ENCODE measurements at places on chromosomes 2 and 18.

DNA sequence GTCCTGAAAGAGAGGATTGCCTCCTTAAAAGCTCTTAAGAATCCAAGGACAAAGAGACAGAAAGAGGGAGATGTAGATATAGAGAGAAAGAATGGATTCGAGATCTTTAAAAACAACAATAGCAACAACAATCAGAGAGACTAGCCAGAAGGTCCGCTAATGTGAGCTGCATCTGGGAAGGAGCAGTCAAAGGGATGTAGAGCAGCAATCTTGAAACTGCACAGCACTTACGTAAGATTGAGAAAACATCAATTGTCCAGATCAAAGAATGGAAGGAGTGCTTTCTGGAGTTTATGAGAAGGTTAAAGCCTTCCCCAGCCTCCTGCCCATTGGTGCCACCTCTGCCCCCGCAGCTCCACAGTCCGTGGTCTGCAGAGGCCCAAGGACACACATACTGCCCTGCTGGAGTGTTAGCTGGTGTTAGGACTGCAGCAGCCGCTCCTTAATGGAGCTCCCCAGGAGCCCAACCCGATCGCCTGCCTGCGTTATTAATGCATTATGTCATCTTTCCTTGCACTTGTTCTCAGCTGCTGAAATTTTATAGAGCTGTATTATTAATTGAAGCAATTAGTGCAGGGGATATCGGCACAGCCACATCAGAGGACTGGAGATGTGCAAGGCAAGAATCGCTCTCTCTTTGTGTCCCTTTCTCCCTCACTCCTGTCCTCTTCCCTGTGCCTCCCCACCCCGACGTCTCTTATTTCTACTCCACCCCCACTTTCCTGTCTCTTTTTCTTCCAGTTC, 94.2 kb upstream of the STPG4 start:
- peak; percentile 20 for DNase-seq

DNA sequence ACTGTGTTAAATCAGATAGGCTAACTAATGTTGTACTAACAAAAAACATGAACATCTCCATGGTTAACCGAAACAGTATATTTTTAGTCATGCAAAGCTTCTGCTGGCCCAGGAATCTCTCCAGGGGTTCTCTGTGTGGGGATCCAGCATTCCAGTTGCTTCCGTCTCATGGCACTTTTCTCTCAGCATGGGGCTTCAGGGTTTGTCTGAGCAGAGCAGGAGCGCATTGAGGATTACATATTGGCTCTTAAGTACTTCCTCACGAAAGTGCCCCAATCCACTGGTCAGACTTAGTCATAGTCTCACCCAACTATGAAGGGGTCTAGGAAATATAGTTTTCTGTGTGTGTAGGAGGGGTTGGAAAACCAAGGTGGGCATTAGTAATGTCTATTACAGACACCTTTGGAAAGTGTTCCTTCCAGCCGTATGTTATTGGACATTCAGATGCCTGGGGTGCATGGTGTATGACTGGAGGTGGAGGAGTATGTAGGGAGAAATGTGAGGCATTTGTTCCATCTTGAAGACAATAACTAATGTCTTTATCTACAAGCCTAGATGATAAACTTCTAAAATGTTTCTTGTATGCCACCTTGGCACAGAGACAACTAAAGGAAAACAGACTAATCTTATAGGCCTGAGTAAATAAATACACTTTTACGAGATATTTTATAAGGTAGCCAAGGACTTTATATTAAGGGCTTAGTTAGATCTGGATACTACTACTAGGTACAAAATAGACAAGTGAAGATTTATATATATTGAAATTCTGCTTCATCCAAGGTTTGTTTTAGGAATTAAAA, 123.8 kb upstream of the ZEB2 start:
- DNase-seq: no peak

DNA sequence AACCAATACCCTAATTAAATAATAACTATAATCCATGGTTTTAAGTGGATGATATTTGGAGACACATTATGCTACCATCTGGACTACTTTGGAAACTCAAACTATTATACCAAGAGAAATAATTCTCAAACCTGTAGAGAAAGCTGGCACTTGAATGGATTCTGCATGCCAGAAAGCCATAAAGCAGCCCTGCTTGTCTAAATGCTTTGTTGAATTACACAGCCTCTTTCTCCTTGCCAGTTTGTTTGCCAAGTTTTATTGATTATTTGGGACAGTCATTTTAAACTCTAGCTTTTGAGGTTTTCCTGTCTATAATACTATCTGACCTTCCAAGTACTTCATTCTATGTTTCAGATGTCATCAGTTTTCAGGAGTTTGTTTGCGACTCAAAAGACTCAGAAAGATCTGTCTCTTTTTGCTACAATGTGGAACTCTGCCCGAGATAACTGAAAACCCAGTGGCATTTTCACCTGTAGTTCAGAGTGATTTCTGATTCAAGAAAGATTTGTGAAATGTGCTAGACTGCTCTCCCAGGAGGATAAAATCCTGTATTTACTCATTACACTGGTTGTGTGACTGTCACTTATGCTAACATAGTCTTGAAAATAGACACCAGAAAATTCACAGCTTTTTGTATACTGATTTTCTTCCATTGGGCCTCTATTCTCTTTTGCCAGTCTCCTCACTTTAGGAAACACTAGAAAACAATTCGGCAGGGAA, 29.2 kb upstream of the MBOAT2 start:
- peak; percentile 31 for DNase-seq

DNA sequence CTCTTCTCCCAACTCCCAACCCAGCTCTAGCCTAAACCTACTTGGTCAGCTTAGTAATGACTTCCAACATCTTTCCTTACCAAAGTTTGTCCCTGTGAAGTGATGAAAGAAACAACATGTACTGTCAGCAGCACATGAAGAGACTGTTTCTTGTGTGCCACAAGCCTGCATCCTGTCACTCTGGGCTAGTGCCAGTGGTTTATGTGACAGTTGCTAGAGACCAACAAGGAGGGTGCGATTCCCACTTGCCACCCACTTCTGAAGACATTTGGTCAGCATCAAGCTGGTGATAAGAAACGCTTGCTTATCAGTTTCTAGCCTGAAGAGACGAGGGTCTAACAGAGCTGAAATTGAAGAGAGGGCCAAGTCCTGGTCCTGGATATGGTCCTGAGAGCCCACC, 132.6 kb downstream of the COL4A4 start:
- DNase-seq: no peak

GRCh38 chr2:159890551-159891266, 92.7 kb upstream of the CD302 start:
- no peak for DNase-seq

DNA sequence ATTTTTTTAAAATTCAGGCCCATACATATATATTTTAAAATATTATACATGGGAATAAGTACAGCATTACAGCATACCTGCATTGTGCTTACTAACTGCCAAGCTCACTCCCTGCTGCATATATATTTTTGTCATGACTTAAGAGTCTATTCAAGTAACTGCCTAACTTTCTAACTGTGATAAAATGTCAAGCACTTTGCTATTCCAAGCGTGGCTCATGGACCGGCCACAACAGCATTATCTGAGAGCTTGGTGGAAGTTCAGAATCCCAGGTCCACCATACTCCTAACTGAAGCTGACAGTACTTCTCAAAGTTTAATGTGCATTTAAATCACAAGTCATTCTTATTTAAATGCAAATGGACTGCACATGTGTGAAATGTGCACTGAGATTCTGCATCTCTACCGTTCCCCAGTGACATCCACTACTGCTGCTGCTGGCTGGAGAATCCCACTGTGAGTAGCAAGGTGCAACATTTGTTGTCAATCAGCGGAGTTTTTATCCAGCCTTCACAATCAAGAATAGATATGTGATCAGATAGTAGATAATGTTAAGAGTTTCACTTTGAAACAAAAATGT, 79.1 kb downstream of the DYM start:
- DNase-seq: no peak

- no peak for DNase-seq
Measured at GRCh38 chr2:97910403-97911205, 85.1 kb downstream of the TMEM131 start.

DNA sequence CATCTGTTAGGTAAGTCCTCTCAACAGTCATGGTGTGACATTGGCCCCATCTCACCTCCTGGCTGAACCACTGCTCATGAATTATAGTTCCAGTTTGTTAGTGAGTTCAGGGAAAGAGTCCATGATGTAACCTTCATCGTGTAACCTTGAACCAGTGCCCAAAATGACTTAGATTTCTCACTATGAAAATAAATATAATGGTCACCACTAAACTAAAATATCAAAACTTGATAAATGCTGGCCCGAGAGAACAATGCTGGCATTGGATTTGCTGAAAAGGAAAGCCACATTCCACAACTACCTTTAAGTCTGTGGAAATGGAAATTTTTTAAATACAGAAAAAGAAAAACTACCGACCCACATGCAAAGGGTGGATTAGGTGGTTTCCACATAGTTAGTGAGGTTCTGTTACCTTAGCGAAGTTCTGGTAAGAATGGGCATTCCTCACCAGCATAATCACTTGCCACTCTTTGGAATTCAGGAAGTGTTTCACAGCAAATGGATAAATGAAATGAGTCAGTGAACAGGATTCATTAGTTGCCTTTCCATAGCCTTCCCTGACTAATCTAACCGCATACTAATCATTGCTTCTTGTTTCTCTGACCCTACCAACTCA, 133.9 kb upstream of the CTAGE1 start:
- no peak for DNase-seq

DNA sequence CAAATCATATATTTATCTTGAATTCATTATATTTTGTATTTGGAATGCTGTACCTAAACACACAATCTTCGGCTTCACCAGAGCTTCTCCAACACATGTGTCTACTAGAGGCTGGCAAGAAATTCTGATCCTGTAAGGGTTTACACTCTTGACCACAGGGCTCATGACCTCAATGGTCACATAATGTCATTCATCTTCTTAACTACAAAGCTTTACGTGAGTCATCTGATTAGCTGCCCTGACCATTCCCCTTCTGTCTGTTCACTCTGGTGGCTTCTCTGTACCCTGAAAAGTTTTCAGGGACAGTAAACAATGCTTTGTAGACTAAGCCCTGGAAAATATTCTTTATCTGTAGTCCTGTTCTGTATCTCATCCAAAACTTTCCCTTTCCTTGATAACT, 423.9 kb downstream of the CMPK2 start:
- DNase-seq: no peak

- no peak for DNase-seq
Measured at GRCh38 chr2:90076311-90076710, 1384.8 kb downstream of the RPIA start.

GRCh38 chr2:140183056-140183765, 1403.0 kb upstream of the NXPH2 start:
- no peak for DNase-seq

- peak; percentile 96 for DNase-seq
Measured at GRCh38 chr2:231613663-231614558, 21.2 kb downstream of the TEX44 start.

GRCh38 chr2:216842636-216843035, 17.2 kb downstream of the TNP1 start:
- no peak for DNase-seq

- no peak for DNase-seq
Measured at GRCh38 chr2:231769170-231770136, 11.6 kb downstream of the PDE6D start.

DNA sequence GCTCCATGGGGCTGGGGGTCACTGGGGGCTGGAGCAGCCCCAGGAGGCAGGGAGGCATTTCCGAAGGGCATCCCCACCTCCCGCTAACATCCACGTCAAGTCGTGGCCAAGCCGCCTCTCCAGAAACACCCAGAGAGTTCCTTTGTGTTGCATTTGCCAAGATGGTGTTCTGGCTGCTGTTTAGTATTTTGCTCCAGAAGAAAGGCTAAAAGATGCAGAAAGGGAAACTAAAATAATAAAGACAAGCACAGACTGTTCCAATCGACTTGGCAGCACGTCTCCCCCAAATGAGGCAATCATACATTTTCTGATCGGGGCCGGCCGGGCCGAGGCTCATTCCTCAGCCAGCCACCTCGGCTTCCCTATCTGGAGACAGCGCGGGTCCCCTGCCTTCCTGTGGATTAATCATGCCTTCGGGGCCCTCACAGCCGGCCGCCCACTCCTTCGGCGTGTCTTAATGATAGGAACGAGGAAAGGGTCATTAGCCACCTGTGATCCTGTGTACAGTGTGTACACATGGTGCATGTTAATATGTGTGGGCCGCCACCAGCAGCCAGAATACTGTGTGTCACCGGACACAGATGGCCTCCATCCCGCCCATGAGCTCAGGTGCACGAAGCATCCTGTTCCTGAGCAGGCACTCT, 169.2 kb downstream of the KLHL29 start:
- DNase-seq: no peak

DNA sequence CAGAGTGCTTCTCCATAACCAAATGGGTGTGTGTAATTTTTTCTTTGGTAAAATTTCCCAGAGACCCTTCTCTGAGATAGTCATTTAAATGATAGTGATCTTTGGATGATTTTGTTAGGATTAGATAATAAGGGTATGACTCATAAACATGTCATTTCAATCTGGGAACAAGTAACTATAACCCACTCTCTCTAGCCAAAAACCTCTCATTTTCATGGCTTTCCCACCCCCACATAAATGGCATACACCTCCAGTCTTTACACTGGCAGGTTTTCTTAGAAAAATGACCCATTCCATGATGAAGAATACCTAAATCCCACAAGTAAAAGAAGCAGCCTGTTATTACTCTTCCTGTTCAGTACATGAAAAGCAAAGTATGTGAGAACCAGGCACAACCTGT, 572.0 kb upstream of the ZEB2 start:
- DNase-seq: no peak

GRCh38 chr18:2932247-2933181, 80.4 kb downstream of the LPIN2 start:
- DNase-seq: peak; percentile 16

DNA sequence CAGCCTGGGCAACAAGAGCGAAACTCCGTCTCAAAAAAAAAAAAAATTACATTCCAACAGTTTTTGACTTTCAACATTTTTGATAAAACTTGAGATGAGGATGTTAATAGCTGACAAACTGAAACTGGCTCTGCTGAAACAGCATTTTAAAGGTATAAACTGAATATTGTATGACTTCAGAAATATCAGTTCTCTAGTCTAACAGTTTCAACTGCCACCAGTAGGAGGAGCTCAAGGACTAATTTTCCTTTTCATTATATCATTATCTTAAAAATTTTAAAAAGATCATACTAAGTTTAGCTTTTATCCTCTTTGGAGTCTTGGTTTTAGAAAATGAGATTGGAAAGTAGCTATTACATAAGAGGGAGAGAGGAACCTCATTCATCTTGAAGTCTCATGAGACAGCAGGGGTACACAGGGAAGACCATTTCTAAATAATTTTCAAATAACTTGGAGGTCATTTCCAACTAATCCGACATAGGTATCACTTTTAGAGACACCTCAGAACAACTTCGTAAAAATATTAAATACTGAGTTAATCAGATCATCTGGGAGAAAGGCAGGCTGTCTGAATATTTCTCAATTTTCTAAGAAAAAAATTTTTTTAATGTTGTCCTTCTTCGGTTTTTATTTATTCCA, 37.6 kb upstream of the MCM6 start:
- DNase-seq: no peak
